ENCODE measurements at places on chromosomes 2 and 18. TPM values are rescaled to one million over a fixed set of nuclear protein-coding genes. Genes with fewer than 3 reads are reported as not detected.
A peak's percentile ranks its signal among the peaks of the same experiment; 100 is the strongest.

GTF2A1L gene
- total RNA-seq = 0.39 TPM

CPO gene
- not detected for total RNA-seq

DNA sequence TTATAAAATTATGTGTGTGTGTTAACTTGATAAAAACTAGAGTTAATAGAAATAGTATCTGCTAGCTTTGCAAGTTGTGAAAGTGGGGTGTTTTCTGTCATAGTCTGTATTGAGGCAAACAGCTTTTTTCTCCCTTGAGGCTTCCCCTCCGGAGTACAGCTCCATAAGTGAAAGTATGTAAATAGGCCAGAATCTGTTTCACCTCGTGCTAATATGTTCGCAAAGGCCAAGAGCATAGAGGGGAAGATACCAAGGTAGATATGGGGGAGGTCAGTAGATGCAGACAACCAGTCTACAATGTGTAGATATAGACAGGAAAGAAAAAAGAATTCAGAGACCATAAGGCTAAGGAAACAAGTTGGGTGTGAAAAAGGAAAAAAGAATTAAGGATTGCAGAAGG is 72.9 kb downstream of the PTRHD1 start:
- H3K36me3 ChIP-seq = peaks cover 13% of the 10 kb centered on the region
- no peaks in the 10 kb centered on the region for H3K4me1 ChIP-seq
- no peak overlapping the region for H3K27ac ChIP-seq
- no peak overlapping the region for H3K4me3 ChIP-seq
- H3K27me3 ChIP-seq = no peaks in the 10 kb centered on the region
- DNase-seq = no peak

- H3K4me3 ChIP-seq = no peak overlapping the region
- no peaks in the 10 kb centered on the region for H3K36me3 ChIP-seq
- no peaks in the 10 kb centered on the region for H3K4me1 ChIP-seq
Measured at GRCh38 chr2:26462511-26463243, 15.2 kb downstream of the OTOF start.

DNA sequence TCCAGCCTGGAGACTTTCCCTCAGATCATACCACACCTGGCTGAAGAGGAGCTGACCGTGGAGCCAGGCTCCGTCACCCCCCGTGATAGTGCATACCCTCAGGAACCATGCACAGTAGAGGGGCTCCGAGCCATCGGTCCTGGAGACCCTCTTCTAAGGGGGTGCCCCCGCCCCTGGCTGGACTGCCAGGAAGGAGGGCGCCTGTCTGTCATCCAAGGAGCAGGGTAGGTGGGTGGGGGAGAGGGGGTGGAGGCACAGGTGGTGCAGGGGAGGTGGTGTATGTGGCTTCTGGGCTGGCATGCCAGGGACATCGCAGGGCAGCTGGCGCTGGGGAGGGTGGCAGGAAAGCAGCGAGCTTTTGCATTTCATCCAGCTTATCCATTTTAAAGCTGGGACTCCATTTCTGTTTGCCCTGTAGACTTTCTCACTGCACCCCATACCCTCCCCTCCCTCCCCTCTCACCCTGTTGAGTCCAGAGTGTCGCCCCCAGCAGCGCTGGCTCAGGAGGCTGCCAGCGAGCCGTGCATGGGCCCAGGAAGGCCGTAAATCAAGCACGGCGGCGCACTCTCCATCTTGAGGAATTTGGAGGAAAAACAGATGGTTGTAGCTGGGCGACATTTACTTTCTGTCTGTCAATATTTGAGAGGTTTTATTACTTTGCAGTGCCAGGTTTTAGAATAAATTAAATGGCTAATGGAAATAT is 56.2 kb upstream of the HS6ST1 start:
- DNase-seq = no peak
- H3K36me3 ChIP-seq = no peaks in the 10 kb centered on the region
- H3K4me1 ChIP-seq = peaks cover 9% of the 10 kb centered on the region
- H3K27ac ChIP-seq = no peak overlapping the region

DNA sequence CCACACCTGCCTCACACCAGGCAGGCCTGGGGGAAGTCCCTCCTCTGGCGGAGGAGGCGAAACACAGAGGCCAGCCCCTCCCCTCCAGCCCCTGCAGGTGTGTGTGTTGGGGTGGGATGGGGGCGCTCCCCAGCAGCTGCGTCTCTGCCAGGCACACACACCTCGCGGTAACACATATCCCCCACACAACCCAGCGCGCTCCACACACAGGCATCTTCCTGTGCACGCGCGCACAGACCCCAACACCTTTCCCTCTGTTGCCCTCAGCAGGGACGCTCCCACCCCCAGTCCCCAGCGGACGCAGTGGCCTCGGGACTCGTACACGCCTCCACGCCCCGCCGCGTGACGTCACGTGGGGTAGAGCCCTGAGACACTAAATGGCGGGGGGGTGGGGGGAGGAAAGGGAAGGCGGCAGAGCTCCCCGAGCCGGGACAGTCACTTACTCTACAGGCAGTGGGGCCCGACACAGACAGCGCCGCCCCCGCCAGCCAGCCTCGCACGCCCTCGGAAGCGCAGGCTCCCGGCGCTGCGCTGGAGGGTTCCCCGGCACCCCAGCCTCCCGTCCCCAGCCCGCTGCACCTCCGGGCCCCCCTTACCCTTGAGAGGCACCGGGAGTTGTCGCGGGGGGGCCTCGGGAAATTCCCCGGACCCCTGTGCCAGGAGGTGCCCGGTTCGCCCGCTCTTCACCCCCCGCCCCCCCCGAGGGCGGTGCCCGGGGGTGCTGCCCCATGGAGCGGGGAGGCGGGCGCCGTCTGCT is at the start of gene WNT10A:
Gene WNT10A (plus strand): TSS at position 751 of the 757 bp plus-strand sequence. CDS start 144 bp downstream, outside the sequence.
- H3K27ac ChIP-seq = no peak within 1 kb of the TSS
- H3K27me3 ChIP-seq = peaks cover 77% of the 10 kb centered on the region
- no peaks in the 10 kb centered on the region for H3K36me3 ChIP-seq
- peaks cover 11% of the 10 kb centered on the region for H3K4me1 ChIP-seq
- peak within 1 kb of the TSS; percentile 61 for H3K4me3 ChIP-seq

GRCh38 chr2:30514848-30515435 is 67.9 kb downstream of the LCLAT1 start:
- no peak overlapping the region for H3K4me3 ChIP-seq
- no peaks in the 10 kb centered on the region for H3K27me3 ChIP-seq
- H3K36me3 ChIP-seq = peaks cover 12% of the 10 kb centered on the region
- no peaks in the 10 kb centered on the region for H3K4me1 ChIP-seq
- H3K27ac ChIP-seq = no peak overlapping the region
- DNase-seq = no peak
